ENCODE measurements at places on chromosomes 6 and 20.

DNA sequence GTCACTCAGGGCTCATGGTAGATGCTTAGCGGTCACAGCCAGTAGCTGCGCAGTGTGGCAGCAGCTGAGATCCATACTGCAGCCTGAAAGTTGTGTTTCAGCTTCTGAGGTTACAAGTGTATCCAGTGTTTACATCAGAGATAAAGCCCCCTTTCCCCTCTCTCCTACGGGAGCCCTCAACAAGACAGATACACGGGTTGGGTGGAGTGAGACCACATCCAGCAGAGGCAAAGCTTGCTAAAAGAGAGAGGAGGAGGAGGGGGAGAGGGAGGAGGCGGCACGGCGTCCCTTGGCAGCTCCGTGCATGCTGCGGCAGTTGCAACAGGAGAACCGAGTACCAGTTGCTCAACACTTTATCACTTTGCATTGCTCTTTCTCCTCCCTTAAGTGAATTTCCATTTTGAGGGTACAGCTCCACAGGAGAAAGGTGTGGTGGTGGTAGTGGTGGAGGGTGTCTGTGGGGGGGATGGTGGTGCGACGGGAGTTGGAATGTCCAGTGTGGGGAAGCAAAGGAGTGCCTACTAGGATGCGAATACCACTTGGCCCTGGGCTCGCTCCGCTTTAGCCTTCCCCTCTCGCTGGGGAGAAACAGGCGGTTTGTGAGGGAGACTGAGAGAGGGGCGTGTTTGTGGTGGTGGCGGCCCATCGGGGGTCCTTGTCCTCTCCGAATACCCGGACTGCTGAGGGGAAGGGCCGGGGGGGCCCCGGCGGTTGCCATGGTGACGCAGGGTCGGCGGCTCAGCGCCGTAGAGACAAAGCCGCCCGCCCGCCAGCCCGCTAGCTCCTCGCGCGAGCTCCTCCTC is 405 bp upstream of the RNF182 start:
- no peak for DNase-seq

DNA sequence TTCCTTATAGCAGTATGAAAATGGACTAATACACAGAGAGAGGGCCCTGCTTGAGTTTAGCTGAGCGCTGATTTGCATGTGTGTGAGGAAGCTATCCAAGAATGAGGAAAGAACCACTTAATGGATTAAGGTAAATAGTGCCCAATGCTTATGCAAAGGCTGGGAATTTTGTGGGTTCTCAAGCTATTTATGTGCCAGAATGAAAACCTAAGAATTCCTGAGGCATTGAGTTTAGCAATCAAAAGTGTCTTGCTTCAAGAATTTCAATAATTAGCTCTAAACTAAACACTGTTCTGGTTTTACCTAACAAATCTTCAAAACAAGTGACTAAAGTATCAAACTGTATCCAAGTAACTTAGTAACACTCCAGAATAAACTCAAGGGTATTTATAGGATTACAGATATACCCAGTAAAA is 7.0 kb upstream of the OR14J1 start:
- DNase-seq = no peak

GRCh38 chr6:154543628-154544027 is 33.1 kb upstream of the CNKSR3 start:
- DNase-seq = no peak

- DNase-seq = no peak
Observed at GRCh38 chr6:161367472-161367871, 93.6 kb upstream of the AGPAT4 start.

DNA sequence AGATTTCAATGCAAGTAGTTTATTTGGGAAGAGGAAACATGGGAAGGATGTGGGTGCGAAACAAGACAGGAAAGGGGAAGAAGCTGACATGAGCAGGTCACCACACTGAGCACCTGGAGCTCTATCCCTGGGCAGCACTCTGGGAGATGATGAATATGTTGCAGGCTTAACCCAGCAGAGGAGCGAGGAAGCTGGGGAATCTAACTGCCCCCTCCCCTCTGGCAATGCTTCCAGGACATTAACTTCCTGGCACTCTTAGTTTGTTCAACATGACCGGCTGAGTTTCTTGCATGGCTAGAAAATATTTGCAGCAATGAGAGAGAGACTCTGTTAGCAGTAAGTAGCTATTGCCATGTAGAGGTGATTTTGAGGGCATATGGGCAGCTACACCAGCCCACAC is 4.9 kb upstream of the ADA start:
- no peak for DNase-seq

- no peak for DNase-seq
Observed at GRCh38 chr6:126842769-126843168, 275.7 kb upstream of the RSPO3 start.

DNA sequence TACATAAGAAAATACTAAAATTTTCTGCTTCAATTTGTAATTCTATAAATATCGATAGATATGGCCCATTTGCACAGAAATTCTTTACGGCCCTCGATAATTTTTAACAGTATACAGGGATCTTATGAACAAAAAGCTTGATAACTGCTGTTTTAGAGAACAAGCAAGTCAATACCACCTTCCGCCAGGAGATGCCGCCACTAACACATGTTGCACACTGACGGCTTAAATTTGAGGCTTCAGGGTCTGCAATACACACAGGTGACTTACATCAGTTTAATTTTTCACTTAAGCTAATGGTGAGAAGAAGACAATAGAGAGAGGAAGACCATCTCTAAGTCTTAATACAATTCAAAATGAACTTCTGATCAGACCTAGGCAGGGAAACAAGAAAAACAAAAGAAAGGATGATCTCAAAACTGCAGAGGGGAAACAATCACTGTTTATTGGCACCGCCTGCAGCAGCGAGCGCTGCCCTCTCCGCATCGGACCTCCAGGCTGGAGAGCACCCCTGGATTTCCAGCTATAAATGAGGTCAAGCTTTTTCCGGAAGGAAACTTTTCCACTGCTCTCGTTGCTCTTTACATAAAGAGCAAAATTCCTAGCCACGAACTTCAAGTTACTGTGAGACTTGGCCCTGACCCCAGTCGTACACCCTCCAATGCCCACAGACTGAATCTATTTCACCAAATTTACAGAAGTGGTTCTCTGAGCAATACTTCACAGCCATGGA is 53.9 kb downstream of the OTOR start:
- DNase-seq = peak; percentile 14

GRCh38 chr20:31710423-31711108 is 12.1 kb downstream of the BCL2L1 start:
- DNase-seq = peak; percentile 93

DNA sequence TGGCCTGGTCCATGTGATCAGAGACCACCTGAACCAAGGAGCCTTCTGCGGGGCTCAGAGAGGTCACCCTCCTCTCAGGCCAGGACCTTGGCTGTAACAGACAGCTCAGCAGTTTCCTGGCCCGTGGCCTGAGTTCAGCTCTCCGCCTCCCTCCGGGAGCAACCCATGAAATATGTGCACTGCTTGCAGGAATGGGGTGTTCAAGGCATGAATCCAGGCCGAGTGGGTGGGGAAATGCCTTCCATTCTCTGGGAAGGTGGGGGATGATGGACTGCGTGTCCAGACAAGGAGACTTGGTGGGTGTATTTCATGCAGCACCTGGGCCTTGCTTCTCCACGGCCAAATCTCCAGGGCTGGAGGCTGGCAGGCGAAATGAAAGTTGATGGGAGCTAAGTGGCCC is 46.0 kb downstream of the SIRPA start:
- no peak for DNase-seq
